ENCODE measurements at places on chromosomes 3 and 15.

GRCh38 chr3:188819939-188820338, 351.8 kb upstream of the TPRG1 start:
- DNase-seq = no peak

DNA sequence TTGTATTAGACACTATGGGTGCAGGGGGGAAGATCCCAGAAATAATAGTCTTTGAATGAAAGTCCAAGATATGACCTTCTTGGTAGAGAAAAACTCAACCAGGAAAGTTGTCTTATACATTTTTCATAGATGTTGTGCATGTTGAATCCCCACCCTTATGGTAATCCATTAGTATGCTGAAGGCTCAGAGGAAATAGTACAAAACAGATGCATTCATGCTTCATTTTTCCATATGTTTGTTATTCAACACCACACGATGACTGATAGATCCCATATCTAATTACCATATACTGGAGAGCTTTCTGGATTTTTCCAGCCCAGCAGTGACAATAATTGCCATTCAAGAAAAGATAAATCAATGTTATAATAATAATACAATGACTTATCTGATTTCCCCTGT, 487.4 kb downstream of the FGF12 start:
- DNase-seq = no peak

DNA sequence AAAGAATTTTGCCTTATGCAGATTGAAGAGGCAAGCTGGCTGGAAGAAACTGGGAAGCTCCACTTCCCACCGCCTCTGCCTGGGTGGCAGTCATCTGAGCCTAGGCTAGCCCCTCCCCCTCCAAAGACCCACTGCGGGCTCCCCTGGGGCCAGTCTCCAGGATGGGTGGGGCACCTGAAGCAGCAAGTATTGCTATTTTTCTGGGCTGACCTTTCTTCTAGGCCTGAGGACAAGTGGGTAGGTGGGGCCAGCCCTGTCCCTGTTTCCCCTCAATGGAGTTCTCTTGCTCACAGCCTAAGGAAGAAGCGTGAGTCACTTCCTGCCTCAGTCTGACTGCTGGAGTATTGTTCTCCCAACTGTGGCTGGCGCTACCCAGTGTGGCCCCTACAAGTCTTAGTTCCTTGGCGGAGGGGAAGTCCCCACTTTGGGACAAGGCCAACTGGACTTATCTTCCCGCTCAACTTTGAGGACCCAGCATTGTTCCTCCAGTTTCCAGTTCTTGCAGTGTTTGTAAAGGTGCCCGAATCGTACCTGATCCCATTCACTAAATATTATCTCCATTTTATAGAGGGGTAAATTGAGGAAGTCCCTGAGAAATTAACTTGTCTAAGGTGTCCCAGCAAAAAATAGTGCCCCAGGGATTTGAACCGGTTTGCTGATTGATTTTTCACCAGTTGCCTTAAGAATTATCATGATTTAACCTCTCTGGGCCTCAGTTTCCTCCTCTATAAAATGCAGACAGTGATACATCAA, 1.4 kb downstream of the FURIN start:
- DNase-seq = peak; percentile 20

GRCh38 chr3:196706327-196706726, 5.7 kb downstream of the CEP19 start:
- DNase-seq = no peak

- DNase-seq = peak; percentile 9
Measured at GRCh38 chr3:134249935-134250716, 533 bp downstream of the RYK start.
